ENCODE measurements at places on chromosomes 5 and 9.

DNA sequence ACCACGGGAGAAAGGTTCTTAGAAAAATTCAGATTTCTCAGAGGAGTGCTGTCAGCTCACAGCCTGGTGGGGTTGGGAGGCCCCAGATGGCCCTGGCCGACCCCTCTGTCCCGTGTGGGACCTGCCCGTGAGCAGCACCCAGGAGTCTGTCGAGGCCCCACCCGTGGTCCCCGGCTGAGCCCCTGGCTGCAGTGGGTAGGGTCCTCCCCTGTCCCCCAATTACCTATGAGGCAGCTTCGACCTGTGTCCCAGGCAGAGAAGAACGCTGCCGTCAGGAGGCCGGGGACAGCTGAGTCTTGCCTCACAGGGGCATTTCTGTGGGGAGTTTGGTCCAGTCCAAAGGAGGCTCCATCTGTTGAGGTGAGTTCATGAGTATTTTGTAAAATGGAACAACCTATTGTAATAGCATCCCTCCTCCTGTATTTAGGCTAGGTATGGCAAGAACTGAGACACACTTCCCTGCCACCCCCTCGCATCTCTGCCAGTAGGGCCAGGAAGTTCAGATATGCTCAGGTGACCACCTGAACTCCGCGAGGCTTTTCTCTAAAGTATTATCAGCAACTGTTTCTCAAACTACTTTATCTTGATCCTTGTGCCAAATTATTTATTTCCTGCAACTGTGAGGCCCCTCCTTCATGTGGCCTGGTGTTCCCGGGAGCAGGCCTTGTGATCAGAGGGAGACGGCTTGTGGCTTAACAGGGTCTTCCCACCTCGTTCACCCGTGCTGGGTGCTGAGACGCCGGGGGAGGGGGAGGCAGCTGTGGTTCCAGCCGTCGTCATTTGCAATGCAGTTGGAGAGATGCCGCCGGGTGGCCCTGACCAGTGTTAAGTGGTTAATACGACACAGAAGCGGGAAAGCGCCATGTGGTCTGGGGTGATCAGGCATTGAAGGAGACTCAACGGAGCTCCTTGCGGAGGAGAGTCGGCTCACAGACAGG is 1.7 kb downstream of the AHRR start:
- DNase-seq: no peak

- no peak for DNase-seq
Measured at GRCh38 chr5:125484272-125484741, 737.9 kb upstream of the ZNF608 start.

- no peak for DNase-seq
Measured at GRCh38 chr5:170216257-170216864, 16.4 kb upstream of the C5orf58 start.

DNA sequence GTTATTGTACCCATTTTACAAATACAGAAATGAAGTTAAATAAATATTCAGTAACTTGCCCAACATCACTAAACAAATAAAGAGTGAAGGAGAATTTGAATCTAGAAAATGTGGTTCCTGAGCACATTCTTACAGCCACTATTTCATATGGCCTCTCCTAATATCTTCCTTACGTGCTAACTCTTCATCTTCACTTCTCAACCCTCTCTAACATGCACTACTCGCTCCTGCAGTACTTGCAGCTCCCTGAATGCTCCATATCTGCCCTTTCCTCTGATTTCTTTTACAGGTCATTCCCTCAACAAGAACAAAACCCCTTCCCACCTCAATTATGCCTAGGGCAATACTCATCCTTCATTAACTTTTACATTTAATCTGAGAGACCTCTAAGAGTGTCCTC is 711.5 kb downstream of the CETN3 start:
- DNase-seq: no peak

DNA sequence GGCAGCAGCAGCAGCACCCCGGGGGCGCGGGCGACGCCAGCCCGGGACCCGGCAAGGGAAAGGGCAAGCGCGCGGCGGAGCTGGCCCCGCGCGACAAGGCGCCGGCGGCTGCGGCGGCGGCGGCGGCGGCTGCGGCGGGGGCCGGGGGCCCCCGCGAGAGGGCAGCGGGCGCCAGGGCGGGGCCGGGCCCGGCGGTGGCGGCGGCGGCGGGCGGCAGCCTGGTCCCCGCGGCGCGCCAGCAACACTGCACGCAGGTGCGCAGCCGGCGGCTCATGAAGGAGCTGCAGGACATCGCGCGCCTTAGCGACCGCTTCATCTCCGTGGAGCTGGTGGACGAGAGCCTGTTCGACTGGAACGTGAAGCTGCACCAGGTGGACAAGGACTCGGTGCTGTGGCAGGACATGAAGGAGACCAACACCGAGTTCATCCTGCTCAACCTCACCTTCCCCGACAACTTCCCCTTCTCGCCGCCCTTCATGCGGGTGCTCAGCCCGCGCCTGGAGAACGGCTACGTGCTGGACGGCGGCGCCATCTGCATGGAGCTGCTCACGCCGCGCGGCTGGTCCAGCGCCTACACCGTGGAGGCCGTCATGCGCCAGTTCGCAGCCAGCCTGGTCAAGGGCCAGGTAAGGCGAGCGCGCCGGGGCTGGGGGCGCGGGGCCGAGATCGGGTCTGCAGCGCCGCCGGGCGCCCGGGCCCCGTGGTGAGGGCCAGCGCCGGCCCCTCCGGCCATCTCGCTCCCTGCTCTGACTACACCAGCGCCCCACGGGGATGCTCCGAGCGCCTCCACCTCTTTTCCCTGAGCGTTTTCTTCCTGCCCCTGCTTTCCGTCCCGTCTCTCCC is at the start of gene UBE2QL1:
Gene UBE2QL1, plus strand, starts transcription at position 238 of the 843 bp plus-strand sequence. Its CDS starts 35 bp downstream, at position 273.
- no peak for DNase-seq

GRCh38 chr5:132296412-132297016 is 2.3 kb downstream of the SLC22A4 start:
- DNase-seq: no peak

GRCh38 chr5:124605541-124605940 is 140.9 kb downstream of the ZNF608 start:
- no peak for DNase-seq

Measured in activated T-helper 9 cell treated with anti-CD3 and anti-CD28 coated beads, Interleukin-2, amount 50 U/mL, for 16 hours (primary cell).